ENCODE measurements at places on chromosomes 5 and 9.

GRCh38 chr9:34454571-34455065, 3.8 kb downstream of the FAM219A start:
- no peak for DNase-seq

- no peak for DNase-seq
Measured at GRCh38 chr9:27437652-27438373, 86.3 kb upstream of the IFNK start.

DNA sequence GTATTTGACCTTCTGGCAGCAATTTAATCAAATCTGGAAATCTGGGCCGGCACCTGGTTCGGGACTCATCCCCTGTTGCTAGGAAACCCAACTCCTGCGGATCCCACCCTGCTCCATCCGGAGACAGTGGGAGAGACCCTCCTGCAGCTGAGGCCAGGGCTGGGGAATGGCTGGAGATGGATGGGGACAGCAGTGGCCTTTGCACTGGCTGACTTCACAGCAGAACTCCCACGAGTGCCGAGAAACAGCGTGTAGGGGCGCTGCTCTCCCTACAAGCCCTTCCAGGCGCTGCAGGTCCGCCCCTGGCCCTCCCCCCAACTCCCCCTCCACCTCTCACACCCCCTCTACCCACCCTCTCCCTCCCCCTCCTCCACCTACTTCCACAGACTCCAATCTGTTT, 105.8 kb upstream of the PPP1R26 start:
- no peak for DNase-seq

DNA sequence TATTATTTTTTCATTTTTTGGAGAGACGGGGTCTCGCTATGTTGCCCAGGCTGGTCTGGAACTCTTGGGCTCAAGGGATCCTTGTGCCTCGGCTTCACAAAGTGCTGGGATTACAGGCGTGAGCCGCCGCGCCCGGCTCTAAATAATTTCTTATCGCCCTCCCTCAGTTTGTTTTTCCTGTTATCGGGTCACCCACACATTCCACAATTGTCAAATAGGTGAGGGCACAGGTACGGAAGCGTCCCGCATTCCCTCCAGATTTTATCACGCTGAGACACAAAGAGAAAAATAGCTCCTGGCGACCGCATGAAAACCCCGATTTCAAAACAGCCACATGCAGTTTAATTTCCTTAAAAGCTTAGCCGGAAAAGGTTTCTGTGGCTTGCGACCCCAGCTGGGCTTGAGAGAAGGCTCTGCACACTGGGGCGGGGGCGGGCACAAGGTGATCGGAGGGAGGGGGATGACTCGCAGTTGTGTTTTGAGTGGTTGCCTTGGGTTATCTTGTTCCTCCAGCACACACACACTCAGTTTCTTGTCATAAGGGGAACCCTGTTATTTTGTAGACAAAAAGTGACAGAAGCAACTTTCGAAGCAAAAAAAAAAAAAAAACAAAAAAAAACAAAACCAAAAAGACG, 717 bp upstream of the IQGAP2 start:
- DNase-seq = peak; percentile 61

- DNase-seq = no peak
Measured at GRCh38 chr5:180598797-180599589, 7.7 kb upstream of the SCGB3A1 start.

GRCh38 chr5:89436464-89436863, 553.5 kb upstream of the MEF2C start:
- DNase-seq = no peak

DNA sequence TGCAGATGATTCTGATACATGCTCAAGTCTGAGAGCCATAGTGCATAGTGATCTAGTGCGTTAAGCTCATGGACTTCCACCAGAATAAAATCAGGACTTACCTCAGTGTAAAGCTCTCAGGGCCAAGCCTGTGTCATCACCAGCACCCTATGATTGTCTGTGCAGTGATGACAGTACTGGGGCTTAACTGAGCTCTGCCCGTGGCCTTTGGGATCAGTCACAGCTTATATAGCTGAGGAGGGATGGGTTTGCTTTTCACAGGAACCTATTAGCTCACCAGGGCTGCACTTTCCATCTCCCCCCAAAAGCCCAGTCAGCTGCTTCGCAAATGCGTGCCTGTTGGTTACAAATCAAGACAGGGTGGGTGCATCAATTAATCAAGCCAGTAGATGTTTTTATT, 246.9 kb downstream of the NR3C1 start:
- no peak for DNase-seq

DNA sequence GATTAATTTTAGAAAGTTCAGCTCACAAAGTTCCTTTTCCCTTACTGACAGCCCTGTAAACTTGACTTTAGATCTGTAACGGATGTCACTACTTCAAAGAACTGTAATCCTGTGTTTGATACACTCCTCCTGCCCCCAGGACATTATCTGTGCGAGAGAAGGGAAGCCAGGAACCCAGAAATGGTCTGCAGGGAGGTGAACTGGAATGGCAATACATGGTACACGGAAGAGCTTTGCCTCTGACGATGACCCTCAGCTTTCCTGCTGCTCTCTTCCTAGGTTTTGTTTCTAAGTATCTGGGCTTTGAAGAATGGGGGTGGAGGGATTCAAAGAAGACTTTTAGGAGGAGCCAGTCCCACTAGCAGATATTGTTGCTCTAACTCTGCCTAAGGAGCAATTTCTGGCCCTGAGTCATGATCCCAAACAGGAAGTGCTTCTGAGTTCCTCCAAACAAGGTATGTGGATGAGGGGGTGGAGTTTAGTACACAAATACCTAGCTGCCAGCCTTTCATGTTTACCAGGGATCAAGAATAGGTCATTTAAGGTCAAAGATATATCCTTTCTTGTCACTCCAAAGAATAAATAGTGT, 43.4 kb upstream of the TMC1 start:
- no peak for DNase-seq

DNA sequence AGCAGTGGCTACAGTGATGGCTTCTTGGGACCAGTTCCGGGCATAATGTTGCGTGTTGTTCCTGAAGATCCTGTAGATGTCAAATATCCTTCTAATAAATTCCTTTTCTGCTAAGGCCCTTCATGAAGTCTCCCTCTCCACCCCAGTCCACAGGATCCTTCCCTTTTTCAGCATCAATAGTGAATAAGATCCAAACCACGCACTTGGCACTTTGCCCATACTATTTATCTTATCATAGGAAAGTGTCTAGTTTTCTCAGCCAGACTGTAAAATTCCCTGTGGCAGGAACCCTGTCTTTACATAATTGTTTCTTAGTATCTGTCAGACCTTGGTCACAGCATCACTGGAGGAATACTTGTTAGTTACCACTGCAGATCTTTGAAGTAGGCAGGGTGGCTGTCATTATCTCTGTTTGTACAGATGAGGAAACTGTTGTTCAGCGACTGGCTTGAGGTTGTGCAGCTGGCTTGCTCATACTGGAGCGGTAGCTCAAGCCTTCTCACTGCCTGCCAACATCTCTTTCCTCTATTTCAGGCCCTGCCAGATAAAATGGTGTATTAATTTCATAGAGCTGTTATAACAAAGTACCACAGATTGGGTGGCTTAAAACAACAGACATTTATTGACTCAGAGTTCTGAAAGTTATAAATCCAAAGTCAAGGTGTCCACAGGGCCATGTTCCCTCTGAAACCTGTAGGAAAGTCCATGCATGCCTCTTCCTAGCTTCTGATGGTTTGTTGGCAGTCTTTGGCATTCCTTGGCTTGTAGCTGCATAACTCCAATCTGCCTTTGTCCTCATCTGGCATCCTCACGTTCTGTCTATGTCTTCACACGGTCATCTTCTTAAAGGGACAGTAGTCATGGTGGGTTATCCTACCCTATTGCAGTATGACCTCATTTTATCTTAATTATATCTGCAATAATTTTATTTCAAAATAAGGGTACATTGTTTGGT, 33.5 kb upstream of the APC start:
- no peak for DNase-seq

GRCh38 chr5:125883223-125883622, 540.0 kb upstream of the GRAMD2B start:
- no peak for DNase-seq

- no peak for DNase-seq
Measured at GRCh38 chr5:131081374-131081773, 83.7 kb downstream of the HINT1 start.

GRCh38 chr5:125972706-125973105, 450.5 kb upstream of the GRAMD2B start:
- DNase-seq = no peak

- DNase-seq = no peak
Measured at GRCh38 chr9:110255034-110255462, 1.3 kb downstream of the TXN start.

- no peak for DNase-seq
Measured at GRCh38 chr9:38226491-38226951, 157.5 kb upstream of the SHB start.

- DNase-seq = no peak
Measured at GRCh38 chr5:125002727-125003598, 256.5 kb upstream of the ZNF608 start.

DNA sequence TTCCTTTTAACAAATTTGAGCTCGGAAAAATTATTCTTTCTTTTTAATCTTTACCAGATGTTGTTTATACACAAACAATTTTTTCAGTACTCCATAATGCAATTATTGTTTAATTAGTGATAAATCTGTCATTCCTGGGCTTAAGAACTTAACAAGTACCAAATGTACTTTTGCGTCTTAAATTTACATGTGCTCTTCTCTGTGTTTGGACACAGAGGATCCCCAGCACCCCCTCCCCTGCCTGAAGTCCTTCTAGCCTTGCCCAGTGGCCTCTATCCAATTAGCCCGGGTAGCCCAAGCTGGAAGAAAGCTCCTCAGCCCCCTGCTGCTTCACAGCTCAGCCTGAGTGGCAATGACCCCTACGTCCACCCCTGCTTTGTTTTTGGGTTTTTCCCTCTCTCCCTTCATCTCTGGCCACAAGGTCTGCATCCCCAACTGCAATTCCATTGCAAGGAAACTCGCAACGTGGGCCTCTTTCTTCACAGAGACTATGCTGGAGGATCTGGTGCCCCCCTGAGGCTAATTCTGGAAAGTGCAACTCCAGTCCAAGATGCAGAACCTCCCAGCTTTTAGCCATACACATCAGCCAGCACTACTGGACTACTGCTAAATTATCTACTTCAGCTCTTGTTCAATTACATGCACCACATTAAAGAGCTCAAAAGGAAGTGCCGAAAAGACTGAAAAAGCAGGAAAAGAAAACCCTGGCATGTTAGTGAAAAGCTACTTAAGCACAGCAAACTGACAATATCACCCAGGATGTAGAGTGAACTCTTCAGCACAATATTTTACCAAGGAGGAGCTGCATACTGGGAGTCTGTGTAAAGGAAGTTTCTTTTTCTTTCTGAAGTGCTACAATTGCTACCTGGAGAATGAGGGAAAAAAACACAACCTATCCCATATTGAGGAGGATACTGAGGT, 186.2 kb downstream of the FANCC start:
- DNase-seq = peak; percentile 14

DNA sequence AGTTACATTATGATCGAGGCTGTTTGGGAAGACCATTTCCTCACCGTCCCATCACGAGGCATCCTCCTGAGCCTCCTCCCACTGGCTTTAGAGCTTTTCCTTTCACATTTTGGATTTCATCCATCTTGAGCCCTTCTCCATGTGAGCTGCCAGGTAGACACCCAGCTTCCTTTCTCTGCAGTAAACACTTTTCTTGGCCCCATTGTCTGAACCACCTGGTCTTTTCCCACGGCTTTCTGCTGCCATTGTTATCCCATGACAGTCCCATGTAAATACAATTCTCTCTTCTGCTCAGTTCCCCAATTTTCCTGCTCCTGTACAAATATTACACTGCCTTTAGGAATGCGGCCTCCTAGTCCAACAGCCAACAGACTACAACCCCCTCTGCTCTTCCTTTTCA, 24.1 kb downstream of the UBE2QL1 start:
- no peak for DNase-seq

DNA sequence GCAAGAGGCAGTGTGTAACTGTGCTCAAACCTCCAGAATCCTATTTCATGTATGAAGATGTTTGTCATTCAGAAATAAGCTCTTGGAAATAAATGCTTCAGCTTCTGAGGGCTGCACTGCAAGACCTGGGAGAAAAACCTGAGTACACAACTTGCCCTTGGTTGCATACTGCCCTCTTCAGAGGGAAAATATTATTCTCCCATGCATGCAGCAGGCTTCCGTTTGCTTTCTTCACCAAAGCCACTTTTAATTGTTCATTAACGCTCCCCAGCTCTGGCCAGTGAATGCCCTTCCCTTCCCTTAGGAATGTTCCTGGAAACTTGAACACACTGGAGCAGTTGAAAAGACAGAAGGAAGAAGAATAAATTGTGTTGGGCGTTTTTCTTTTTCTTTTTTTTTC, 2.5 kb upstream of the WHRN start:
- DNase-seq = no peak

- DNase-seq = no peak
Measured at GRCh38 chr5:158414333-158414762, 555.4 kb upstream of the CLINT1 start.

GRCh38 chr5:83846624-83847350, 126.1 kb upstream of the HAPLN1 start:
- no peak for DNase-seq

GRCh38 chr5:17992291-17992690, 358.0 kb downstream of the TAF11L14 start:
- DNase-seq = no peak

DNA sequence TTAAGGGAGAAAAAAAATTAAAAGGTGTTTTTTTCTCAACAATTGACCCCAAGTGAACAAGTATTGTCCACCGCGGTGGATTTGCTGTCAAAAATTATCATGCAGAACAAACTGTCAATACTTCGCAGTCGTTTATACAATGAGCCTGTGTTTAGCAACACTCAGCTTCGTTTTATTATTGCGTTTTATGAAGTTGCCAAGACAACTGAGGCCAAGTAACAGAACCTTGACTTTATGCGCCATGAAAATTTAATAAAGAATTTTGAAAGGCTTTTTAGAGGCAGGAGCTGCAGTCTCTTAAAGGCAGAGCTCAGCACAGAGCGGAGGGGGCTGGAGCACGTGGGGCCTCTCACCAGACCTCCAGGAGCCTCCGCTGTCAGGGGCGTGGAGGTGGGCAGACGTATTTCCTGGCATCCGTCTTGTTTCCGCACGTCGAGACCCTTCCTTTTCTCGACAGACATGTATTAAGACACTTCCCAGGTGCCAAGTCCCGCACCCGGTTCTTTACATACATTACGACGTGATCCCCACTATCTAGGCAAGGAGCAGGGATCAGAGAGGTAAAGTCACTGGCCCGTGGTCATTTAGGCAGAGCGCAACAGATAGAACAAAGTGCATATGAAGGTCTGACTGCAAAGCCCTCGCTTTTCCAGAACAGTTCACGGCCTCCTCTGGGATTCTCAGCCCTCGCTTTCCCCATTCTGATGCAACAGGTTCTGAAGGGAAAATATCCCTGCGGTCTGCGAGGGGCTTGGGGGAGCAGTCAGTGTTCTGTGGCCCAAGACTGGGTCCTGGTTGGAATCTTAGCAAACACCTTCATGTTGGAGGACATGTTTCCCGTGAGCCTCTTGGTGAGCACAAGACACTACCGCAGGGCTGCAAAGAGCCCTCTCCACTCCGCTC, 164.4 kb downstream of the DAB2IP start:
- no peak for DNase-seq

GRCh38 chr9:116178481-116179211, 25.1 kb downstream of the PAPPA start:
- no peak for DNase-seq

GRCh38 chr5:72883850-72884249, 67.4 kb downstream of the TNPO1 start:
- DNase-seq = no peak

- no peak for DNase-seq
Measured at GRCh38 chr5:55557123-55557522, 22.4 kb upstream of the PLPP1 start.

GRCh38 chr5:141437221-141437620, 6.9 kb downstream of the PCDHGA12 start:
- DNase-seq = no peak
